ENCODE measurements at places on chromosomes 5 and 9.

DNA sequence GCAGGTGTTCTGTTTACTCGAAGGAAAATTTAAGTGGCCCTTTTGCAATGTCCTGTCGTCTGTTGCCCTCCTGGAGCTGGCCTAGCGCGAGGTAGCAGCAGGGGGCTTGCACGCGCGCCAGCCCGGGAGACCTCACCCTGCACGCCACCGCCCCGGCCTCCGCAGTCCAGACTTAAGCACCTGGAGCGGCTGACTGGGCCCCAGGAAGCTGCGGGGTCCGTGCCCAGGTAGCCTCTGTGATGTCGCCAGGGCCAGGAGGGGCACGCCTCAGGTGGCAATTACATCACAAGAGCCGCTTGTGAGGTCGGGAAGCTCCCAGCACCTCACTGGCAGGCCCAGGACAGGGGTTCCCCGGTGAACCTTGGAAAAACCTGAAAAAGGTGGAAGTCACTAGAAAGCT lies at the start of gene SAXO1:
TSS of gene SAXO1 (minus strand) at position 195 of the 400 bp plus-strand sequence. CDS start 301 bp downstream, outside the sequence.
- no peak for DNase-seq

GRCh38 chr9:122248448-122248865 lies 16.2 kb downstream of the RBM18 start:
- DNase-seq: no peak

GRCh38 chr5:8848997-8849594 lies 696.8 kb downstream of the SEMA5A start:
- DNase-seq: peak; percentile 61

DNA sequence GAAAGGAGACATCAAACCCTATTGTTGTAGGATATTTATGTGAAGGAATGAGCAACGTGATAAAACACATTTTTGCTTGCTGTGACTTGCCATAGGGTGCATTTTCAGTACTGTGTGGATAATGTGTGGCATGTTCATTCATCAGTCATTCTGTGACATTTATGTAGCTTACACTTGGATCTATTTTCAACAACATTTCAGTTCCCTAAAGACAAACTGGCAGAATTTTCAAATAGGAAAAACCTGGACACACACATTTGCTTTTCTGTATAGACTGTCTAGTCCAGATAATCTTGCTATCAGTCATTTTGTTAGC lies 127.7 kb downstream of the TMC1 start:
- DNase-seq: no peak

GRCh38 chr5:172777881-172778814 lies 7.2 kb upstream of the DUSP1 start:
- peak; percentile 35 for DNase-seq

DNA sequence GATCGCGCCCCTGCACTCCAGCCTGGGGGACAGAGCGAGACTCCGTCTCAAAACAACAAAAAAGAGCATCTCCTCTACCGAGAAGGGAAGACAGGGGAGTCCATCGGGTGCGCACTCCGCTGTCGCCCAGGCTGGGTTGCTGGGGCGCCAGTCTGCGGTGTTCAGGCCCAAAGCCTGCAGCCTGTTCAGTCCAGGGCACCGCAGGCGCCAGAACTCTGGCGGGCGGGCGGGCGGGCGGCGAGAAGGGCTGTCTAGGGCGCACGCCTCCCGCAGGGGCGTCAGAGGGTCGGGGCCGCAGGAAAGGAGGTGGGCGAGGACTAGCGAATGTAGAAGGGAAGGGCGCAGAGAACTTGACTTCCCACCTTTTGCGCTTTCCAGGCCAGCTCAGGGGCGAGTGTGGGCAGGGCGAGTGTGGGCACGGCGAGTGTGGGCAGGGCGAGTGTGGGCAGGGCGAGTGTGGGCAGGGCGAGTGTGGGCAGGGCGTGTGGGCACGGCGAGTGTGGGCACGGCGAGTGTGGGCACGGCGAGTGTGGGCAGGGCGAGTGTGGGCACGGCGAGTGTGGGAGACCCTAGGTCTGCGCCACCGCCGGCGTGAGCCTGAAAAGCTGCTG lies 10.5 kb downstream of the PROP1 start:
- no peak for DNase-seq

DNA sequence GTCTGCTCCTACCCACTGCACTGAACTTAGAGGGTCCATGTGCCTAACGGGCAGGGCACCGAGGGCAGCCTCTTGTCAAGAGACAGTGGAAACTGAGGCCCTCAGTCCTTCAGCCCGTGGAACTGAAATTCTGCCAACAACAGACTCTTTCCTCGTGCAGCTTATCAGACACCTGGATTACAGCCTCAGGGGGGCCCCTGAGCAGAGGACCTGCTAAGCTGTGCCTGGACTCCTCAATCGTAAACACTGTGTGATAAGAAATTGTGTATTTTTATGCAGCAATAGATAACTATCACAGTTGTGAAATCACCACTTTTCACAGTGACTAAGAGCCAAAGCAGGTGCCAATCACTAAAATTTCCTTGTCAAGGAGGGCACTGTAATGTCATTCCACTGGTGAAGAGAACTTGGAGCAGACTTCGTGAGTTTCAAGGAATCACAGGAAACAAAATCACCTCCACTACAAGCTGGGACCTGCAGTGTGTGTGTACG lies 33.4 kb upstream of the CTSV start:
- no peak for DNase-seq

GRCh38 chr5:132054697-132055440 lies 5.6 kb upstream of the IL3 start:
- peak; percentile 78 for DNase-seq

DNA sequence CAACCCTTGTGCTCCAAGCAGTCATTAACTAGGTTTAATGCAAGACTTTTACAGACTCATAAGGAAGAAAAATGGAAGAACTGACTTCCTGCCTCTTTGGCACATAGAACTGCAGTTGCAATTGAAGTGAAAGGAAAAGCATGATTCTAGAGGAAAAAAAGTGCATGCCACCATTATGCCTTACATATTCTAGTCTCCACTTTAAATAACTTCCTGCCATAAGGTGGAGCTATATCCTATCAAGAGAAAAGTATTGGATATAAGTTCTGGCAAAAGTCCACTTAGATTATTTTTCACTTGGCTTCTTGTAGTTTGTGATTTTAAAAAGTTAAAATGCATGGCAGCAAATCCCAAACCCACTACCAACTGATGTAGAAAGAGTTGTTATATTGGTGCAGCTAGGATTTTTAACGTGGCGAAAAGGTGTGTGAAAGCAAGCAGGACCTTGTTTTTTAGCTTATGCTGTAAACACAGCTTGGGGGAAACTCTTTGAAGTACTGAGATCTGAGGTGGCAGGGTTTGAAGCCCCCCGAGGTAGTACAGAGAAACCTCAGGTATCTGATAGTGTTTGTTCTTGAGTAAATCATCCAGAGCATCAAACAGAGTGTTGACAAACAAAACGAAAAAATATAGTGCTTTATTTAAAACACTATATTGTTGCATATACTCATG lies 117.9 kb downstream of the ANXA1 start:
- peak; percentile 46 for DNase-seq

DNA sequence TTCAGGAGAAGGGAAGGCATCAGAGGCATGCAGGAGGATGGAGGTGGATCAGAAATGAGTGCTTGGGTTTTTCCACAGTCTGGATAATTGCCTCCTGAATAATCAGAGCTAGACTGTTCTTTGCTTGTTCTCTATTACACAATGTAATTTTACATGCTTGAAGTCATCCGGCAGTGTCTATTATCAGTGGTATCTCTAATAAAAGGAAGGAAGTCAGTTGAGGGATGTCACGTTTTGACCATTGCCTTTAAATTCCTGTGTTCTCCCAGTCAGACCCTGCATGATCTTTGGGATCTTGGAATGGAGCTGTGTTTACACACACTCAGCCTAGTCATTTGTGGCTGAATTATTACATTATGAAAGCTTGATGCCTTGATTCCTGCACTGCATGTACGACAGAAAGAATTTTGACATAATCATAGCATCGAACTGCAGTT lies 91.0 kb downstream of the PDE8B start:
- DNase-seq: peak; percentile 53

- peak; percentile 91 for DNase-seq
These were observed 23.4 kb downstream of the HNRNPK start for GRCh38 chr9:83956436-83957247.

GRCh38 chr5:53819482-53819881 lies 259.0 kb downstream of the NDUFS4 start:
- peak; percentile 5 for DNase-seq

- peak; percentile 37 for DNase-seq
These were observed 1114.9 kb upstream of the C9orf72 start for GRCh38 chr9:28688172-28688571.

- DNase-seq: no peak
These were observed 81.4 kb upstream of the PIK3R1 start for GRCh38 chr5:68134033-68134668.

DNA sequence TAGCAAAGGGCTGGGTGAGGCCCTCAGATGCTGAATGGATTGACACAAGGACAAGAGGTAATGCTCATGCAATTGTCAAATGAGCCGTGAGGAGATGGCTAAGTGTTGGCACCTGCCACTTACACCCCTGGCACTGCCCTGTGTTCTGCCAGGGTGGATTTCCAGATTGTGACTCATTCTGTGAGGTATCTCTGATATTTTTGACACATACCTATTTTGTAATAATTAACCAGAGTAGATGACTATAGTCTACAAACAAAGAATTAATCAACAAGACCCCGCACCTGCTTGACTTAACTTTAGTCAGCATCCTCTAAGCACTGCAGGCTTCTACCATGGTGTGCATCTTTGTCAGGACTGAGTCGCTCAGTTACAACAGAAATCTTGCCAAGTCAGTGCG lies 200.8 kb downstream of the DIRAS2 start:
- peak; percentile 83 for DNase-seq

DNA sequence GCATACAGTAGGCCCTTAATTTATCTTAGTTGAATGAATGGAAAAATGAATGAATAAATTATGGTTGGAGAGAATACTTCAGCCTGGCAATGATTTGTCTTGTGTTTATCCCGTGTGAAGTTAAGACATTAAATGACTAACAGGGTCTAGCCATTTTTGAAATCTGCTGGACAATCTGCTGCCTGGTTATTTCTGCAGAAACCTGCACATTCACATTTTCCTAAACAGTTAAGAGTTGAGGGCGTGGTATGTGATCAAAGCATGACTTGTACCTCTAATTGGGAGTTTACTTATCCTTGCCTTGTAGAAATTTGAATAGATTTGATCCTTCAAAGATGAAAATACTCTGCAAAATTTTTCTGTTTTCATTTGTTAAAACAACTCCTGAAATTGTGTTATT lies 34.6 kb upstream of the NDFIP1 start:
- no peak for DNase-seq

DNA sequence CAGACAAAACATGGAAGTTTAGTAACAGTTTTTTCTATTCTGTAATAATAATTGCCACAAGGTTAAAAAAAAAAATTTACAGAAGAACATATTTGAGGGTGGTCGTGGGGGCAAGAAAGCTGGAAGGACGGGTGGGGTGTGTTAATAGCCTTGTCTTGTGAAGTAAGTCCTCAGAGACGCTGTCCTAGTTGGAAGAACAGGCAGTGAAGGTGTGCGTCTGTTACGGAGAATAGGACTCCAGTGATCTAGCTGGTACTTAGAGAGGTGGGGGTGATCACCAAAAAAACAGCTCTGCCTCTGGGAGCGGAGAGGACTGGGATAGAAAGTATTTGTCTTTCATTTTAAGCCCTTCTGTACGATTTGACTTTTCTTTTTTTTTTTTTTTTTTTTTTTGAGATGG lies 17.7 kb downstream of the ABL1 start:
- DNase-seq: no peak

- DNase-seq: no peak
These were observed 49.2 kb downstream of the KIAA1958 start for GRCh38 chr9:112535811-112536210.

DNA sequence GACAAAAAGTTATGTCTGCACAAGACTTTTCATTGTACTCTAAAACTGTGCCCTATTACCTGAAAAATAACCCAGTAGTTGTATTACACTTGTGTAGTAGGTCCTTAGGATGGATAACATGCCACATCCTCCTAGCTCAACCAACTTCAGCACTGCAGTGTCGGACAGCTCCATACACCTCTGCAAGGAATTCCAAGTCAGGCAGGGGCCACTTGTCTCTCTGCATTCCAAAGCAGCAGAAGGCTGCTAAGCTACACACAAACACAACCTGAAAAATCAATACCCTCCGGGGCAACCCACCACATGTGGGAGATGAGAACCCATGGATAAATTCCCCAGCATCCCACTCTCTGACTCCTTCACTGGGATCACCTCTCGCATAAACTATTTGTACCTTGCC lies 50.2 kb downstream of the MED10 start:
- DNase-seq: no peak

- peak; percentile 50 for DNase-seq
These were observed 79.2 kb downstream of the KCTD16 start for GRCh38 chr5:144249755-144250464.

GRCh38 chr9:111005746-111006470 lies 32.4 kb downstream of the LPAR1 start:
- DNase-seq: no peak

- DNase-seq: no peak
These were observed 109.3 kb upstream of the CPEB4 start for GRCh38 chr5:173778784-173779304.

DNA sequence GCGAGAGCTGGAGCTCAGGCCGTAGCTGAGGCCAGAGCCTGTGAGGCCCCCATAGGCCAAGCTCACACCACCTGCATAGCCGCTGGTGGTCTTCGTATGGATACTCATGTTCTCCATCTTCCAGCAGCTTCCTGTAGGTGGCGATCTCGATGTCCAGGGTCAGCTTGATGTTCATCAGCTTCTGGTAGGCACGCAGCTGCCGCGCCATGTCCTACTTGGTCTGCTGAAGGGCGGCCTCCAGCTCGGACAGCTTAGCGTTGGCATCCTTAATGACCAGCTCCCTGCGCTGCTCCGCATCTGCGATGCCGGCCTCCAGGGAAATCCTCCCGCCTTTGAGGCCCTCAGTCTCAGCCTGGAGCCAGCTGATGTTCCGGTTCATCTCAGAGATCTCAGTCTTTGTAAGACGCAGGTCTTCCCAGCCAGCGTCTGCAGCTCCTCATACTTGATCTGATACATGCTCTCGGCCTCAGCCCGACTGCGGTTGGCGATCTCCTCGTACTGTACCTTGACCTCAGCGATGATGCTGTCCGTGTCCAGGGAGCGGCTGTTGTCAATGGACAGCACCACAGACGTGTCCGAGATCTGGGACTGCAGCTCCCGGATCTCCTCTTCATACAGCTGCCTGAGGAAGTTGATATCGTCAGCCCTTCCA lies 172.1 kb downstream of the PPP2R2B start:
- DNase-seq: no peak

DNA sequence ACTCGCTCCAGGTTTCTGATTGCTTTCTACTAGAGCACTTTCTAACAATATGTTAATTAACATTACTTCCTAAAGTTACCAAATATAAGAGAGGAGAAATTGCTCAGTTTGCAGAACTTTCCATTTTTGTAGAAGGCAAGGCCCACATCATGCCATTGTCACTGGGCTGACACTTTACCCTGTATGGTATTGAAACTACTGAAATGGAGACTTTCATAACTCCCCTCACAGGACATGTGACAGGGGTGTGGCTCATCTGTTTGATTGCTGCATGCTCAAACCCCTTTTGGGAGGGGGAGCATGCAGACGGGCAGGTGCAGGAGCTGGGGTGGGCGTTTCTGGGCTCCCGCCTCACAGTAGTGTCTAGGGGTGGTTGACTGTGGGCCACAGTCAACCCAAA lies 206.3 kb upstream of the GHR start:
- DNase-seq: no peak
